ENCODE measurements at places on chromosomes 3 and 15.
A peak's percentile ranks its signal among the peaks of the same experiment; 100 is the strongest.

- DNase-seq: no peak
Observed at GRCh38 chr3:121995161-121996137, 26.6 kb downstream of the ILDR1 start.

DNA sequence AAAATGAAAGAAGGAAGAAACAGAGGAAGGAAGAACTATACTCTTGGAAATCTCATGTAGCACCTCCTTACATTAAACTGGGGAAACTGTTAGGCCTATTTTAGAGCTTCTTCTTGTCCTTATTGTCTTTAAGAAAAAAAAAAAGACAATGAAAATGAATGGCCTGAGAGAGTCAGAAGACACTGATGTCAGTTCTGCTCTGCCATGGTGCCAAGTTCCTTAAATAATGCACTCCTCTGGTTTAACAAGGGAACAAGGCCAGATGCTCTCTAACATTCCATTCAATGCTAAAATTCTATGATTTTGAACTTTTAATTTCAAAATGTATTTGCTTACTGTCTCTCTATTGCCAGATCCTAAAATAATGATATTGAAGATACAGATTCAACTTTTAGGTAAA, 4.4 kb upstream of the MBNL1 start:
- no peak for DNase-seq

- no peak for DNase-seq
Observed at GRCh38 chr3:100041328-100041749, 73.0 kb downstream of the FILIP1L start.

DNA sequence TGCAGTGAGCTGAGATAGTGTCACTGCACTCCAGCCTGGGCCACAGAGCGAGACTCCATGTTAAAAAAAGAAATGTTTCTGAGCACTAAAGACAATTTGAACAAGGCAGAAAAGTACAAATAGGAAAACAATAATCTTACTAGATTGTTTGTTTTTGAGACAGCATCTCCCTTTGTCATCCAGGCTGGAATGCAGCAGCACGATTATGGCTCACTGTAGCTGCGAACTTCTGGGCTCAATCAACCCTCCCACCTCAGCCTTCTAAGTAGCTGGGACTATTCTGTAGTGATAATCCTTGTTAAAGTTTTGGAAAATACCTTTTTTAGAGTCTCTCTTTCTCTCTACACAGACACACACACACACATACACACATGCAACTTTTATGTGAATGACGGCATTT, 107.1 kb downstream of the LPP start:
- DNase-seq: no peak

- DNase-seq: no peak
Observed at GRCh38 chr3:63441262-63441661, 163.2 kb downstream of the SYNPR start.

DNA sequence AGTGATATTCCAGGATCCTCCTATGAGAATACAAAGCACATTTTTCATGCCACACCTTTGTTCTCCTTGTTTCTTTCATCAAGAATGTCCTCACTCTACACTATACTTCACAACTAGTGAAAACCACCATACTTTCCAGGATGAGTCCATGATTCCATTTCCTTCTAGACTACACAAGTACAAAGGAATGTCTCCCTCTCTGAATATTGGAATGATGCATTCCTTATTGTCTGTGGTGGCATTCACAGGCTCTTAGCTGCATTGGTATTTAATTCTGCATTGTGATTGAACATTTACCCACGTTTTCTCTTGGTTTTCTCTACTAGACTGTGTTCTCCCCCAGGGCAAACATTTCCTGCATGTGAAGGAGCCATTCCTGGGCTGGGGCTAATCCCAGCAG, 217.5 kb downstream of the RAP2B start:
- DNase-seq: no peak

GRCh38 chr3:160486459-160486869, 36.9 kb upstream of the TRIM59 start:
- DNase-seq: no peak

DNA sequence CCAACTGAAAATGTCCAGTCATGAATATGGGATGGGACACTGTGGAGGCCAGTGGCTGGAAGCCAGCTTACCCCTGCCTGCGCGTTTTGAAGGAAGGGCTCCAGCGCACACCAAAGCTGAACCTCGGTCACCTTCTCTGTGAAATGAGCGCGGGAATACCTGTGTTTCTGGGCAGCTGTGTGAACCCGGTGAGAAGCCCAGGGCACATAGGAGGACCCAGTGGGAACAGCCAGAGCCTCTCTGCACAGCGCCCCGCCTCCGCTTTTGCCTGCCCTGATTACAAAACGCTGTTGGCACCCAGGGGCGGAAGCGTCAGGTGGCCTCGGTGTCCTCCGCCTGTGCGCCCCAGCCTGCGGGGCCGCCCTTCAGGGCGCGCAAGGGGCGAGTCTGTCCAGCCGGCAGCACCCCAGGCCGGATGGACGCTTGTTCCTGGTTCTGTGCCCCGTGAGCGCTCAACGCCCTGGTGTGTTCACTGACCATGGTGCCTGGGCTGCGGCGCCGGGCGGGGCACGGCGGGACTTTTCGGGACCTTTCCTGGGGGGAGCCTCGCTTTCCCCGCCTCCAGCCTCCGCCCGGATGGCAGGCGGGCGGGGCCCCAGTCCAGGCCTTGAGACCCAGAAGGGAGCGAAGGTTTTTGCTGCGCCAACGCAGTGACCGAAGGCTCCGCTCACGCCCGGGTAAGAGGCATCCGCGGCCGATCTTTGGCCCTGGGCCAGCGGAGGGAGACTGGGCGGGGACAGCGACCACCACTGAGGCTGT, at the start of gene SQOR:
TSS of gene SQOR (plus strand) at position 598 of the 759 bp plus-strand sequence. CDS start 23,895 bp downstream, outside the sequence.
- DNase-seq: peak; percentile 28

DNA sequence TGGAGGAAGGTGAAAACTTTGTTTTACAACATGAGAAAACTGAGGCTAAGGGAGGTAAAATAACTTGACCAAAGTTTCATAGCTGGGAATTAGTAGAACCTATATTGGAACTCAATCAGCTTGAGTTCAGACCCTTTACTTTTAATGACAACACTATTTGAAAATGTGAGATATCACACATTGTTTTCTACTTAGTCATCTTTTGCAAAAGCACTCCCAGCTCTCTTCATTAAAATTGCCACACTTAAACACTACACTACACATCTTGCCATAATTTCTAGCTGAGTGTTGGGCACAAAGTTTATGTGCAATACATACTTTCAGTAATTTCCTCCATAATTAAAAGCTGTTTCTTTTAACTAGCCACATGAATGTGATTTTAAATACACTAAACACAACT, 230.4 kb upstream of the DCBLD2 start:
- no peak for DNase-seq

GRCh38 chr3:112059497-112059896, 25.0 kb downstream of the TMPRSS7 start:
- DNase-seq: no peak

- no peak for DNase-seq
Observed at GRCh38 chr3:190644766-190645165, 130.9 kb downstream of the IL1RAP start.

DNA sequence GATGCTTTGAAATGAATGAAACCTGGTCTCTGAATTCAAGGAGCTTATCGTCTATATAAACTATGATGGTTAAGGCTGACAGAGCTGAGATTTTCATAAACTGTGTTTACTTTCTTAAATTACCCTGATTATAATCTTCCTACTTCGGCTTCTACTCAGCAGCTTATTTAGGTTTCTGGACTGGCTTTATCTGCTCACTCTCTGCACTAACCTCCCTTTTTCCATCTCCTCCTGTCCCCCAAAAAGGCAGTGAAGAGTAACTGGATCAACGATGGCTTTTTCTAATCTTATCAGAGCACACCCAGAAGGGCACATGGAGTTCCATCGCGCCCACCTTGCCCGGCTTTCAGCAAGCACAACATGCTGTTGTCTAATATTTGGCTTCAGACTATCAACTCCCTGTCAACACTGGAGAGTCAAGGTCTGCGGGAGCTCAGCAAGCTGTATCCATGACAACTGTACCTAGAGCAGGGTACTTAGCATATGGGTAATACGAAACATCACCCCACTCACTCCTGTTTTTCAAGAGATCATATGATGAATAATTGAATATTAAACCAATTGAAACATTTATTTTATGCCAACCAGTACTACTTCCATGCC, 417.3 kb downstream of the GABRB3 start:
- DNase-seq: no peak

DNA sequence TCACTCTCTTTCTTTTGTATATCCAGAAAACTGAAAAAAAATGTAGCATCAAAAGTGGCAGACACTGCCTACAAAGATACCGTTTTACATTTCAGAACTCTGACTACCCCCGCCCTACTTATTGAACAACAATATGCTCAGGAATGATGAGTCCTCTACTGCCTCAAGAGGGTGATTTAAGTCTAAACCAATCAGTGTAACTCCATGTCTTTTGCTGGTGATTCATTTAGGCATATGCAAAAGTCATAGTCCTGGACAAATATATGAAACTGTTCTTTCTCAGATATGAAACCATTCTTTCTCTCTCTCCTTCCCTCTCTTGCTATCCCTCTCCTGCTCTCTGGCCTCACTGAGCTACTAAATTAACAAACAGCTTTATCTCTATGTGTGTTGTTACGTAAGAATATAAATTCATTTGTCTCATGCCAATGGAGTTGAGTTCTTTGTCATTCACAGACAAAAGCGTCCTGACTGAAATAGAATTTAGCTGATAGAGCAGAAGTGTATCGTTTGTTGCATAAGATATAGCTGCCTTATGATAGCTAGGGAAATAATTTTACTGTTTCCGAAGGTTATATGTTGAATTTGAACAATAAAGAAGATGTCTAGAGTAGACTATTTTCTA, 133.7 kb upstream of the OSTN start:
- no peak for DNase-seq

DNA sequence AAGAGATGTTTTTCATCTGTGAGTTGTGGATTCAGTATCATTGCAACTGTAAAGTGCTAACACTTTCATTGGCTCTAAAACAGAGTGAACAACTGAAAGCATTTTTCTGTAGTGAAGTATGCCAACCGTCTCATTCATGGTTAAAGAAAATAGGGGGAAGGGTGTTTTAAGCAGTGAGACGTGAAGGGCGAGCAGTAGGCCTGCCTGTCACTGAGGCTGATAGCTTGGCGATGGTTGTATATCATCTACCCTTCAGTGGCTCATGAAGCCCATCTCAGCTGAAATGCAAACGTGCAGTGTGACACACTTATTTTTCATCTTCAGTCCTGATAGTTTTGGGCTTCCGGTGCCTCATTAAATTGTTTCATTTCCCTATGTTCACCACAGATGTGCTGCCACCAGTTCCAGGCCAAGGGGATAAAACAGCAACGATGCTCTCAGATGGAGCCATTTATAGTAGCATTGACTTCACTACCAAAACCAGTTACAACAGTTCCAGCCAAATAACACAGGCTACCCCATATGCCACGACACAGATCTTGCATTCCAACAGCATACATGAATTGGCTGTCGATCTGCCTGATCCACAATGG, 562.0 kb downstream of the ROBO2 start:
- DNase-seq: no peak

DNA sequence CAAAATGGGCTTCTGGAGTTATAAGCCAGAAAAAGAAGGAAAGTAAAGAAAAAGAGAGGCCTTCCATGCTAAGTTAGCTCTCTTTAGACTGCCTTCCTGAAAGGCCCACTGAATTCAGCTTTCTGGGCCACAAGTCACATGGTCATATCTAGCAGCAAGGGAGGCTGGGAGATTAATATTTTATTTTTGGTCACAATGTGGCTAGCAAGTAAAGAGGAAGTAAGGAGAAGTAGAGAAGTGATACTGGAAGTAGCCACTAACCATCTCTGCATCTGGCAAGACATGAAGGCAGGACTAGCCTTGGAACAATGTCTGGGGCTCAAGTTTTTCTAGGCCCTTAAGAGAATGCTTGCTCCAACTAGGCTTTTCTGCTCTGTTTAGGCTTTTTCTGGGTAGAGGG, 81.8 kb upstream of the UBE2E1 start:
- no peak for DNase-seq

- no peak for DNase-seq
Observed at GRCh38 chr3:50150863-50151686, 4.0 kb upstream of the SEMA3F start.

GRCh38 chr3:155995525-155996370, 124.6 kb upstream of the KCNAB1 start:
- DNase-seq: no peak

GRCh38 chr3:171397089-171397488, 63.1 kb downstream of the TNIK start:
- DNase-seq: no peak

GRCh38 chr3:26963361-26963743, 340.8 kb downstream of the LRRC3B start:
- no peak for DNase-seq

DNA sequence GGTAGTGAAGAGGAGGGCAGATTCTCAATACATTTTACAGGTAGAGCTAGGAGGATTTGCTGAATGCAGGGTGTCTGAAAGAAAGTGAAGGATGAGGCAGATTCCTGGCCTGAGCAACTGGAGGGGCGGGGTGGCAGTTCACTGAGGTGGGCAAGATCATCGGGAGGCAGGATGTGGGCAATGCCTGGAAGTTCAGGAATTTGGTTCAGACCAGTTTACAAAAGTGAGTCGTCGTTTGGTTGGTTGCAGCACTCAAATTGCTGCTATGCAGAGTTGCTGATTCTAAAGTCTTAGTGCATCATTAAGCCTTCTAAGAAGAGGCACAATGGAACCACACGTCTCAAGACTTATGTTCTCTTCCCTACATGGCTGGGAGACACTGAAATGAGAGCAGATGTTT, 134.0 kb downstream of the MFSD1 start:
- no peak for DNase-seq

- no peak for DNase-seq
Observed at GRCh38 chr3:11230832-11231231, 41.4 kb upstream of the ATG7 start.

- no peak for DNase-seq
Observed at GRCh38 chr15:78708713-78709260, 67.8 kb upstream of the CHRNB4 start.

DNA sequence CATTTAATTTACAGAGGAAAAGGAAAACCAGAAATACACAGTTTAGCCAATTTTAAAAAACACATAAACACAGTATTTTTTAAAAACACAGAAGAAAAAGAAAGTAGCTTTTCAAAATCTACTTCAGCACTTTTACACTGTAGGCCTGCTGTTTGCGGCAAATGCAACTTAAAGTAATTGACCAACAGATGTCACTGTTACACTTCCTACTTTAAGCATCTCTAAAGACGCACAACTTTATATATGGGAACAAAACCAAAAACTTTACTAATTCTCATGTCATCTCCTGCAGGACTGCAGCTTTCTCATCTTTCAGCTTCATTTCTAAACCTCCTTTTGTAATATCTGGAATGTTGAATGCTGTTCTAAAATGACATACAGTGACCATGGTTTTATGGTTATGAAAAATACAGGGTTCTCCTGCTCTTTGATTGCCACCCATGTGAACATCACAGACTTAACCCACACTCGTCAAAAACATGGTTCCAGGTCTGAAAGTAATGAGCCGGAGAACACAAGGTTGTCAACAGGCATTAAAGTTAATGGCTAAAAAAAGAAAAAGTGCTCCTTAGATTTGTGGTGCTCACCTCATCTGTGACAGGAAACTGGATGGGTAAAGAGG, 107.9 kb downstream of the FMN1 start:
- DNase-seq: no peak

GRCh38 chr3:29864809-29865208, 583.9 kb downstream of the RBMS3 start:
- no peak for DNase-seq

- no peak for DNase-seq
Observed at GRCh38 chr3:136772709-136773108, 20.5 kb upstream of the STAG1 start.
